ENCODE measurements at places on chromosomes 2 and 18.

GRCh38 chr2:190867832-190868231 is 12.8 kb upstream of the GLS start:
- no peak for DNase-seq

DNA sequence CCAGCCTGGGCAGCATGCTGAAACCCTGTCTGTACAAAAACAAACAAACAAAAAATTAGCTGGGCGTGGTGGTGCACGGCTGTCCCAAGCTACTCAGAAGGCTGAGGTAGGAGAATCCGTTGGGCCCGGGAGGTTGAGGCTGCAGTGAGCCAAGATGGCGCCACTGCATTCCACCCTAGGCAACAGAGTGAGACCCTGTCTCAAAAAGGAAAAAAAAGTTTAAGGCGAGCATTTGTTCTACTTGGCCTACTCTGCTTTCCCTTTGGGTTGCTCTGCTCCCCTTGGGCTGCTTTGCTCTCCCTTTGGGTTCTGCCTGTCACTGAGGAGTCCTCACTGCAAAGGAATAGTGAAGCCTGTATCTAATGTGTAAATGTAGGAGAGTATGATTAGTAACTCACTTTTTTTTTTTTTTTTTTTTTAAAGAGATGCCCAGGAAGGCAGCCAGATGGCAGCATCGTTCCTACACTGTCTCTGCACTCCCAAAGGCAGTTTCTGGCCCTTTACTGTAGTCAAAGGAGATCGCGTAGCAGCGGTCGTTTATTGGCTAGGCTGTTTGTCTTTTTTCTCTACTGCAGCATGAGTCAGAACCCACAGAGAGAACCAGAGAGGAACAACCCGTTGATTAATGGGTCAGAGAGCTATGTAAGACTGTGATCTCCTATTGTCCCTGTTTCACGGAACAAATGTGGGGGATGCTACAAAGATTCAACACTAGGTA is 118.3 kb upstream of the CWC22 start:
- DNase-seq = peak; percentile 25

DNA sequence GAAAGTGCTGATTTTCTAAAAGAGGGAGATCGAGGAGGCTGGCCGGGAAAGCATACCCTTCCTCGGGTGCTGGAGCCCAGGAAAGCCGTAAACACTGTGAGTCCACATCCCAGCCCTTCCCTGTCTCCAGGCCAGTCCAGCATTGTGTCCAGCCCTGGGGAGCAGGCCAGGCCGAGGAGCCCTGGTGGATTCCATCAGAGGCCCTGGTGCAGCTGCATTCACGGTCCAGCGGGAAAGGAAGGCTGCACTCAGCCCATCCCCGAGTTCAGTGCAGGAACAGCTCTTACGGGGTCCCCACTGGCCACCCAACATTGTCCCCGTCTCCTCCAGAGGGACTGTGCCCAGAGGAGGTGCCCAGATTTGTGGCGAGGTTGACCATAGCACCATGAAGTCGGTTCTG is 218.6 kb downstream of the KLHL29 start:
- no peak for DNase-seq

DNA sequence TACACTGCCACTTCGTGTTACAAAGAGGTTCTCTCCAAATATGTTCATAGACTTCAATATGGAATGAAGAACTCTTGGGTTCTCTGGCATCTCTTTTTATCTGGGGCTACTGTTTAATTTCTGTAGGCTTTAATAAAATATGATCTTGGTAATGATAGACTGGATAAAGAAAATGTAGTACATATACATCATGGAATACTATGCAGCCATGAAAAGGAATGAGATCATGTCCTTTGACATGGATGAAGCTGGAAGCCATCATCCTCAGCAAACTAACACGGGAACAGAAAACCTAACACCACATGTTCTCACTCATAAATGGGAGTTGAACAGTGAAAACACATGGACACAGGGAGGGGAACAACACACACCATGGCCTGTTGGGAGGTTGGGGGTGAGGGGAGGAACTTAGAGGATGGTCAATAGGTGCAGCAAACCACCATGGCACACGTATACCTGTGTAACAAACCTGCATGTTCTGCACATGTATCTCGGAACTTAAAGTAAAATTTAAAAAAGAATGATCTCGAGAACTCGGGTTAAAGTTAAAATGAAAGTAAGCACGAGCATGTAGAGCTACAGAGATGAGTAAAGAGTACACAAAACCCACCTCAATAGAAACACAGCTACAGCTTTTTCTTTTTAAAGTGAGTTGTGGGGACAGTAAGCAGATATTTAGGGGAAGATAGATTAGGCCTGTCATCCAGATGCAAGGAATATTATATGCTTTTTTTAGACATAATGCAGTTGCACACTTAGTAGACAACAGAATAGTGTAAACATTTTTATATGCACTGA is 102.3 kb downstream of the SGPP2 start:
- DNase-seq = no peak

DNA sequence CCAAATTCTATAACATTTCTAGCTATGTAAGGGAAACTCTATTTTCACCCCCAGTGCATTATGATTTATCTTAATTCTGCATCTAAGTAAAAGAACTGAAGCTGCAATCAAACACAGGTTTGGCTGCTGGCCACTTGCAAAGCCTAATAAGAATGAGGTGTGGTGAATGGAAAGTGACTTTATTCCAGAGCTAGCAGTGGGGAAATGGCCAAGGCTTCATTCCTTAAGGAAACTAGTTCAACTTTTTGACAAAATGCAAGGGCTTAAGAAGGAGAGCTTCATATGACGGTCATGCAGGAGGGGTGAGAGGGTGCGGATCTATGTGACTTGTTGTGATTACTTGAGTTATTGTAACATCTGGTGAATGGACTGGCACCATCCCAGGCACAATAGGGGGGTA is 1802.0 kb downstream of the SUCLG1 start:
- no peak for DNase-seq

- no peak for DNase-seq
Measured at GRCh38 chr2:181114021-181114420, 133.6 kb downstream of the UBE2E3 start.

DNA sequence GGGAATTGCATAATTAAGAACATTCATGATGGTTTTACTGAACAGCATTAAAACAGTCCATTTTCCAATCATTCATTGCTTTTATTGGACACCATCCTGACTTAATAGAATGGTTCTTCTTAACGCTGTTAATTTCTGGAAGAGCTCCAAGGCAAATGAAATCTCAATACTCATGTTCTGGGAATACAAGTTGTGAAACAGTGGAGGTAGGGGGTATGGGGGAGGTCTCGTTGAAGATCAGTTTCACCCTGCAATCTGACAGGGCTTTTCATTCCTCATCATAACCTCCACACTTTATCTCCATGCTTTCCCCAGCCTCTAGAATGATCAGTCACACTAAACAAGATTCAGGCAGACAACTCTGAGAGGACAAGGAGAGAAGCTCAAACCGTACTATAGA is 113.6 kb downstream of the ETAA1 start:
- DNase-seq = no peak

GRCh38 chr2:69597105-69597504 is 46.4 kb downstream of the AAK1 start:
- no peak for DNase-seq

GRCh38 chr2:26685989-26686839 is 6.3 kb upstream of the KCNK3 start:
- no peak for DNase-seq

- DNase-seq = no peak
Measured at GRCh38 chr18:57337890-57338289, 14.5 kb upstream of the ST8SIA3 start.

GRCh38 chr2:136389809-136390208 is 271.9 kb upstream of the CXCR4 start:
- no peak for DNase-seq

- DNase-seq = no peak
Measured at GRCh38 chr2:2901384-2902345, 476.0 kb downstream of the EIPR1 start.

GRCh38 chr2:123051136-123051535 is 974.0 kb upstream of the CNTNAP5 start:
- DNase-seq = no peak

GRCh38 chr2:176038694-176039093 is 36.6 kb upstream of the LNPK start:
- no peak for DNase-seq

GRCh38 chr2:226273440-226273839 is 526.2 kb downstream of the IRS1 start:
- no peak for DNase-seq

DNA sequence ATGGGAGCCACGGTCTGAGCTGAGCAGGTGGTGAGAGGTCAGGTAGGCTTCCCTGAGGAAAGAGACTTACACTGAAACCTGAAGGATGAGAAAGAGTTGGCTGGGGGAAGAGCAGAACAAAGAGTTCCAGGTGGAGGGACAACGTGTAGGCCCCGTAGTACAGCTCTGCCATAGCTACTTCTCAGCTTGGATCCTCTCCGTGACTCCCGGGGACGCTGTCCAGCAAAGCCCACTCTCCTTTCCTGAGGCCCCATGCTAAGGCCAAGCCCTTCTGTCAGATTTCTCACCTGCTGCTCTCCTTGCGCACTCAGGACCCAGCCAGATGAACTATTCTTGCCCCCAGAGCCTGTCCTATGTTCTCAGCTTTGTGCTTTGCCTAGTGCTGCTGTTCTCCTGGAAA is 173.8 kb downstream of the GALNT1 start:
- DNase-seq = no peak

- DNase-seq = no peak
Measured at GRCh38 chr18:36814994-36815393, 13.8 kb downstream of the TPGS2 start.

GRCh38 chr18:3604498-3605408 is 154.8 kb downstream of the TGIF1 start:
- DNase-seq = peak; percentile 38

- DNase-seq = no peak
Measured at GRCh38 chr2:241546771-241547498, 11.6 kb upstream of the BOK start.

- DNase-seq = no peak
Measured at GRCh38 chr2:20453087-20453486, 6.2 kb downstream of the RHOB start.

DNA sequence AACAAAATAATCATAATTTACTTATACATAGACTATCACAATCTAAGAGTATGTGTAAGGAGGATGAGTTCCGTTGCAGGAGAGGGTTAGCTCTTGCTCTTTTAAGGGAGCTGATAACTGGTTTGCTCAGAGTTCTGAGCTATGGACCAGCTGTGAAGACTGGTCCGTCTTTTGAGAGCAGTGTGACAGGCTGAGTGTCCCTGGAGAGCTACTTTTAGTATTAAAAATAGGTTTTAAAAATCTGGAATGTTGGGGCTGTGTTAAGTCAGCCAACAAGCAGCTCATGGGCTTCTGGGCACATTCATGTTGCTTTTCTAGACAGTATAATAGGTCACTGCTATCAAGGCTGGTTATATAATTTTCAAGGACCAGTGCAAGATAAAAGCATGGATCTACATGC is 41.5 kb upstream of the TMEM131 start:
- no peak for DNase-seq

DNA sequence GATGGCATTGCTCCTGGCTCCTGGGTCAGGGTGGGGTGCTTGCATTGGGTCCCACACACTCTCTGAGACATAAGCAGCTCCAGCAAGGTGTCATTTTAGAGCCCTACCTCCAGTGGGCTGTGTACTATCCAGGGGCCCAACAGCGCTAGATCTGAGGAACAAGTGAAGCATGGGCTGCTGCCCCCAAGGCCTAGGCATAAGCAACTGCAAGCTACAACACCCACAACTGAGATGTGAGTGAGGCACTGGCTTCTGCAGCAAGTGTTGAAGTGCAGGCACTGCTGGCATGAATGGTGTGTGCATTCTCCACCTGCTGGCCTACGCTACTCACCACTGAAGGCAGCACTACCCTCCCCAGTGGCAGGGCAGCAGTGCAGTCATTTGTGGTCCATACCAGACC is 81.0 kb upstream of the STK39 start:
- no peak for DNase-seq

GRCh38 chr18:69558052-69558451 is 157.4 kb downstream of the DOK6 start:
- DNase-seq = no peak

DNA sequence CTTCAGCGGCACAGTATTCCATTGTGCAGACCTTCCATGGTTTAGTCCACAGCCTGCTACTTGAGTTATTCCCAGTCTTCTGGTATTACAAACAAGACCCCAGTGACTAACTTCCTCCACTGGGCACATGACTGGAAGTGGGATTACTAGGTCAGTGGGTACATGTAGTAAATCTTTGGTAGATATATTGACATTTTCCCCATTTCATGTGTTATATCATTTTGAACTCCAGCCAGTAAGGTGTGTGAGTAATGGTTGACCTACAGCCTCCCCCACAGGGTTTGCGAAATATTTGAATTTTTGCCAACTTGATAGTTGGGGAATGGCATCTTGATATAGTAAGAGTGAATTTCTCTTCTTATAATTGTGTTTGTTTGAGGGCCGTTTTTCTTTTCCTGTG is 58.8 kb downstream of the RNF144A start:
- no peak for DNase-seq

GRCh38 chr2:36770542-36771287 is 74.2 kb downstream of the VIT start:
- peak; percentile 20 for DNase-seq

- no peak for DNase-seq
Measured at GRCh38 chr18:46013484-46014189, 46.5 kb upstream of the EPG5 start.

- DNase-seq = no peak
Measured at GRCh38 chr2:173196638-173197037, 121.0 kb downstream of the MAP3K20 start.

- DNase-seq = no peak
Measured at GRCh38 chr2:499726-500125, 177.5 kb downstream of the TMEM18 start.

DNA sequence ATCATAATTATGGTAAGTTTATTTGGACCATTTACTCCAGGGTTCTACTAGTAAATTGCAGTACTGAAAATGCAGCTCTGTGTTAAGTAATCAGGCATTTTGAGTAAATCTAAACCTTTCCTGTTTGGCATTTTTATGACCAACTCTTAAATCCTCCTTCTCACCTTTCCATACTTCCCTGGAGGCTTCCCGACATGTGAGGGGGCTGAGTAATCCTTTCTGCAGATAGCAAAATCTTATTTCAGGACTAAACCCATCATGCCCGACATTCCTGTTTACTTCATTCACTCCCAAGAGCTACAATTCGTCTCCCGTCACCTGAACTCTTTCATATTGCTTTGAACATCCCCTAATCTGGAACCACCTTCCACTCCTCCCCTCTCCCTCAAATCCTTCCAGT is 296.6 kb downstream of the IKZF2 start:
- no peak for DNase-seq

- no peak for DNase-seq
Measured at GRCh38 chr18:13930964-13931363, 15.6 kb upstream of the MC2R start.

GRCh38 chr2:3222636-3223035 is 155.0 kb downstream of the EIPR1 start:
- peak; percentile 44 for DNase-seq

GRCh38 chr2:156541706-156542105 is 105.5 kb downstream of the GPD2 start:
- DNase-seq = no peak

All from activated CD4-positive, alpha-beta T cell treated with anti-CD3 and anti-CD28 coated beads for 4 hours (primary cell).